ENCODE measurements at places on chromosomes 3 and 15.

DNA sequence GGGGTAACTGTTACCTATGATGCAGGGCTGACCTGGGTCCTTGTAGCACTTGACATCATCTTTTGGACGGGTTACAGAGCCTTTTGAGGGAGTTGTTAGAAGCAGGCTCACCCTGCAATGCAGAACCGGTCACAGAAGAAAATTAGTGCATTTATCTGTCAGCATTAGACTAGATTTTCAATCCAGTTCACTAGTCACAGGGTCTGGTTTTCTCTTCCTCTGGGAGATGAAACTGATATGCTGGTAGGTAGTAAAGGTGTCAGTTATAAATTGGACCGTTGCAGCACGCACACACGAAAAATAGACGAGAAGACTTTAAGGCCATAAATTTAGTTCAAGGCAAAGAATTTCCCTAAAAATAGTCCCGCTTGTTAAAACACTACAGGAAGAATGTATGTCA, 532.3 kb upstream of the ATP11B start:
- no peak for DNase-seq

DNA sequence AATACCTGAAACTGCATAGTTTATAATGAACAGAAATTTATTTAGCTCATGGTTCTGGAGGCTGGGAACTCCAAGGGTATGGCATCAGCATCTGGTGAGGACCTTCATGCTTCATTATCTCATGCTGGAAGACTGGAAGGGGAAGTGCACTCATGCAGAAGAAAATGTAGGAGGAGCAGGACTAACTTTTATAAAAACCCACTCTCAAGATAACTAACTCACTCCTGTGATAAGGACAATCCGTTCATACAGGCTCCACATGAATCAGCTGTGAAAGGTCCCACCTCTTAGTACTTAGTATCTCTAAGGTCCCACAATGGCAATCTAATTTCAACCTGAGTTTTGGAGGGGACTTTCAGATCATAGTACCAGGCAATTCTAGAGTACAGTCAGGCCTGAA, 33.6 kb upstream of the APH1B start:
- no peak for DNase-seq

- DNase-seq: no peak
Measured at GRCh38 chr3:134974624-134975023, 179.6 kb downstream of the EPHB1 start.

GRCh38 chr3:41701191-41701698, 260.7 kb downstream of the ULK4 start:
- DNase-seq: no peak

DNA sequence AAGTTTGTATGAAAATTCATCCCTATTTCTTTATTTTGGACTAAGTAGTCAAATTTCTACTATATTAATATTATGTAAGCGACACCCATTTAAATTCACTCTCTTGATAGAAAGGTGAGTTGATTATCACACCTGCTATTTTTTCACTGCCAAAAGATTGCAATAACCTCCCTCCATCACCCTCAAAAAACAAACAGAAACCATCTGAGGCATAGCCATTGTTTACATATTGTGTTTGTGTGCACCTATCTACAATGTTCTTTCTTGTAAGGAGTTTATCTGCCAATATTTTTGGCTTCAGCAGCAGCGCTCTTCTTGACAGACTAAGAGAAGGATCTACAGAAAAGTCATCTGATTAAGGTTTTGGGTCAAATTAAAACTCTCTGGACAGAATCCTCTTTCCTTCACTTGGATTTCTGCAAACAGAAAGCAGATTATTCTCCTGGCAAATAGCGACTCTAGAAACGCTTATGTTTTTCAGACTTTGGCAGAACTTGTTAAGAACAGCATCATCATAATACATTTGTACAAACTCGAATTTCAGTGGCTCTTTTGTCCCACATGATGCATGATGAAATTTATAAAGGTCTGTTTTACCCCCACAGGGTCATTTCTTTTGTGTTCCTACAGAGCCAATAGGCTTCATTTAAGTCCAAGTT, 48.6 kb downstream of the KCNMB2 start:
- DNase-seq: no peak

- DNase-seq: no peak
Measured at GRCh38 chr15:63729115-63729884, 104.4 kb downstream of the HERC1 start.

GRCh38 chr15:26983822-26984221, 12.8 kb downstream of the GABRG3 start:
- DNase-seq: no peak

- no peak for DNase-seq
Measured at GRCh38 chr15:33064878-33065277, 129.6 kb downstream of the FMN1 start.

- DNase-seq: no peak
Measured at GRCh38 chr3:87975716-87976115, 83.1 kb downstream of the CGGBP1 start.

DNA sequence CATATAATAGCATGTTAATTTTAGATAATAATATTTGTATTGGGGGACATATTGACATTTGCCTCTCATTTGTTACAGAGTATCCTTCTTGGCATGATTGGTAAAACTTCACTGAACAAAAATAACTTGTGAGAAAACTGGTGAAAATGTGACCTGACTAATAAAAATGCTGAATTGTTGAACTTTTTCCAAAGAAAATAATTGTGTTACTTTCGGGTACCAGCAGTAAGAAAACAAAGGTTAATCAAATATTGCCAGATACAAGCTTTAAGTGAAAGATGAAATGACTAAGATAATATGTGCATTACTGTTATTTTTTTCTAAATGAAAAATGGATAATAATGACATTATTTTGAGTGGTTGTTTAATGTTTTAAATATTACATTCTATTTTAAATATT, 15.2 kb downstream of the SLC12A1 start:
- DNase-seq: no peak

- no peak for DNase-seq
Measured at GRCh38 chr3:119594066-119594465, 3.6 kb upstream of the PLA1A start.

- DNase-seq: no peak
Measured at GRCh38 chr3:66702126-66702525, 201.3 kb upstream of the LRIG1 start.

DNA sequence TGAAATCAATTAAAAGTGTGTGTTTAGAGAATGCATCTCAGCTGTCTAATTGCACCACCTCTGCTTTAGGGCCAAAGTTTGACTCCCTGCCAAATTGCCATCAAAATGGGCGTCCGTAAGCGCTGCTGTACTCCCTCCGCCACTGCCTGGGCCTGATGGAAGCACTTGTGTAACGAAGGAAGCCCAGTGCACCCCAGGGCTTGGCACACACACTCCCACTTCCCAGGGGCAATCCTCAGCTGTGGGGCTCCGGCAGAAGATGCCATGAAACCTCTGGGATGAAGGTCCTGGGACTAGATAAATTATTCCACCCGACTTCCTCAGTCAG, 137.8 kb downstream of the RORA start:
- no peak for DNase-seq

GRCh38 chr15:91652610-91653207, 200.8 kb upstream of the SLCO3A1 start:
- DNase-seq: no peak

DNA sequence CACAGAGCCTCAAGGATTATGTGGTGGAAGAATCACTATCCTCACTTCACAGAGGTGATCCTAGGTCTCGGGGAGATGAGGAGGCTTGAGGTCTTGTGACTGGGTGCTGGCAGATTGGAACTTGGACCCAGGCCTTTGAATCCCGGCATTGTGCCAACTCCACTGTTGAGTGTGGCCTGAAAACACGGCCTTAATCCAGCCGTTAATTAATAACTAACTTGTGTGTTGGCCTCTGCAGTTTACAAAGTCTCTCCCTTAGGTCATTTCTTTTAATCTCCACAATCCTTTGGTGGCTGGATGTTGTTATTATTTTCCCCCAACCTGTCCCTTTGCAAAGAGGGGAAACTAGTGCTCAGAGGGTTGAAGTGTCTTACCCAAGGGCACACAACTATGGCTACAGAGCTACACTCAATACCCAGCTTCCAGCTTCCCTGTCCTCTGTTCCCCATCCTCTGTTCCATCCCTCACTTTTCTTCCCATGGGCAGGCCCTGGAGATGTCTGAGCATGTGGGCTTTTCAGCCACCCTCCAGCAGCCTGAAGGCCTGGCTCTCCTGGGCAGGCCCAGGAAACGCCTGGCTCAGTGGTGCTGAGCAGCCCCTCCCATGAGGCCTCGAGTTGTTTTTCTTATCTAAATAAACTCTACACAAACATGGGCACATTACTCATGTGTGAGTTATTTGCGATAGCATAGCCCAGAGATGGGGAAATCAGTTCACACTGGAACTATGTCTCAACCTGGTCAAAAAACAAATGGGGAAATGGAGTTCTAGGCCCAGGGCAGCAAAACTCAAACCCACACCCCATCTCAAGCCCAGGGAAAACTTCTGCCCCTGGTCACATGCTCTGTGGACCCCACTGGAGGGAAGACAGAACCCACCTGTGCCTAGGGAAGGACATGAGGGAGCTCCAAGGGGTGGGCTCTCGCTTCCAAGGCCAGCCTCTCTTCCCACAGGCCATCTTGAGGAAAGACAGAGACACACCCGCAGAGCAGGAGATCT, 16.8 kb upstream of the SMAD3 start:
- no peak for DNase-seq

DNA sequence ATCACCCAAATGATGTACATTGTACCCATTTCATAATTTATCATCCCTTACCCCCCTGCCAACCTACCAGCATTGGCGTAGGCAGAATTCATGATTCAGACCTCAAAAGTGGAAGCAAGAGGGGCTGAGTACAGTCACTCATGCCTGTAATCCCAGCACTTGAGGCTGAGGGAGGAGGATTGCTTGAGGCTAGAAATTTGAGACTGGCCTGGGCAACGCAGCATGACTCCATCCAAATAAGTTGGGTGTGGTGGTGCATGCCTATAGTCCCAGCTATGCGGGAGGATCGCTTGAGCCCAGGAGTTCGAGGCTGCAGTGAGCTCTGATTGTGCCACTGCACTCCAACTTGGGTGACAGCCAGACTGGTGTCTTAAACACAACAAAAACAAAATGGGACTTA, 10.4 kb downstream of the TTC14 start:
- DNase-seq: no peak

DNA sequence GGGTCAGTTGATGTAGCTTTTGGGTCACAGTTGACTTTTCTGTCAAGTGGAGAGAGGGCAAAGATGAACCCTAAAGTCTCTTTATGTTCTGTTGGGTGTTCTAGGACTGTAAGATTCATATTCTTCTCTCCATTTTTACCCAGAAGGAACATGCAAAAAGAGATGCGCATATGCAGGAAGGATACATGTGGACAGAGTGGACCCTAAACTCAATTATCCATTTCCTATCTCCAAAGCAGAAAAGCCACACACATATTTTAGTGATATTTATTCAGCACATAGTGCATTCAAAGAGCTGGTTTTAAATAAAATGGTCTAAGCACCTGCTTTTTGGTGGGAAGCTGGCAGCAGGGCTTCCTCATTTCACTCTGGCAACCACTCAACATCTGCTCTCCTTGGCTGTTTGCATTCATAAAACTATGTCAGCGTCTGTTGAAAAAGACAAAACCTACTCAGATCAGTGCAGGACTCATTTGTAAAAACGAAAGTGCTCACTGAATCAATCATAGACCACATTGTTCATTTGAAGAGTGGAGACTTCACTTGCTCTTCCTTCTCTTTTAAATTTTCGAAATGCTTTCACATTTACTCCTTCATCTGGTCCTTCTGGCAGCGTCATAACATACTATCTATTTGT, 96.6 kb downstream of the SEMA6D start:
- DNase-seq: no peak

- no peak for DNase-seq
Measured at GRCh38 chr15:101458908-101459578, 30.5 kb downstream of the PCSK6 start.

- DNase-seq: peak; percentile 49
Measured at GRCh38 chr15:41930221-41930866, 36.5 kb upstream of the SPTBN5 start.

DNA sequence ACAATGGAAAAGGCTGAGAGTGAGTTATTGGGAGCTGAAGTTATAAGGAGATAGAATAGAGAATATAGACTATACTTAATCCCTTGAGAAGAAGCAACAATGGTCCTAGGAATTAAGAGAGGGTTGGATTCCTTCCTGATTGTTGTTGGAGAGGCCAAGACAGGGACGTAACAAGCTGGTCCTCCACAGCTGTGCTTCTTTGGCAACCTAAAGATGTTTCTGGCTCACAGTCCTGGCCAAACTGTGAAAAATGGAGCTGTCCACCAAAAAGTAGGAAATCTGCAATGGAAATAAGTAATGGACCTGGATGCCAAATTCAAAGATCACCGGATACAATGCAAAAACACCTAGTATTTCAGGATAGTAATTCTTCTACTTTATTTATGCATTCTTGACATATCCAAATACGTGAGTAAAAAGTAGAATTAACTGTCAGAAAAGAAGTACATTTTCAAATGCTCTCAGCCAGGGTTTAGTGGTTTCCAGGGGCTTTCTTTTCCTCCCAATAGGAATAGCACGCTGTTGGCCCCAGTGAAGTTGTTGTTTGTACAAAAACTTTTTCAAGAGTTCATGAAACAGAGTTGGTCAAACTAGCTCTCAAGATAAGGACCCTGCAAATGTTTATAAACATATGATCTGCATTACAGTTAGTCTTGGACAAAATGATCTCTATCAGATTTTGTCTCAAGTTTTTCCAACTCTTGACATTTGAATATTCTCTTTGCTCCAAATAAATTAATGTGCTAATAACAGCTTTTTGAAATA, 28.3 kb downstream of the CERS3 start:
- no peak for DNase-seq

Measured in epithelial cell of prostate (primary cell).